ENCODE measurements at places on chromosomes 3 and 15.
A peak's percentile ranks its signal among the peaks of the same experiment; 100 is the strongest.

GRCh38 chr3:114686621-114687020 lies 392.8 kb downstream of the TIGIT start:
- DNase-seq, result peak; percentile 50

DNA sequence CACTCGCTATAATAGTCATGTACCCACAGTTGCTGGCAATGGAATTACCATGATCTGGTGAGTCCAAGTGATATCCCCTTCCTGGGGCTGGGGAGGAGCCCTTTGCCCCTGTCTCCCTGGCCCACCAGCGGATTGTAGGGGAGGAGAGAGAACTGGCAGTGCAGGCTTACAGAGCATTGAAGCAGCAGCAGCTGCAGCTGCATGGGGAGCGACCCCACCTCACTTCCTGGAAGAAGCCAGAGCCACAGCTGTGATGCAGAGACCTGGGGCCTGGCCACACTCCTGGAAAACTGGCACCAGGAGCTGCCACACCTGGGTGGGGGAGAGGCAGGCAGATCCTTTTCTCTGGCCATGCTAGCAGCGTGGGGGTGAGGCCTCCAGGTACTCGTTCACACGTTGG lies 300.1 kb upstream of the PROK2 start:
- DNase-seq, result no peak

GRCh38 chr15:37135225-37135624 lies 34.9 kb upstream of the MEIS2 start:
- DNase-seq, result no peak

DNA sequence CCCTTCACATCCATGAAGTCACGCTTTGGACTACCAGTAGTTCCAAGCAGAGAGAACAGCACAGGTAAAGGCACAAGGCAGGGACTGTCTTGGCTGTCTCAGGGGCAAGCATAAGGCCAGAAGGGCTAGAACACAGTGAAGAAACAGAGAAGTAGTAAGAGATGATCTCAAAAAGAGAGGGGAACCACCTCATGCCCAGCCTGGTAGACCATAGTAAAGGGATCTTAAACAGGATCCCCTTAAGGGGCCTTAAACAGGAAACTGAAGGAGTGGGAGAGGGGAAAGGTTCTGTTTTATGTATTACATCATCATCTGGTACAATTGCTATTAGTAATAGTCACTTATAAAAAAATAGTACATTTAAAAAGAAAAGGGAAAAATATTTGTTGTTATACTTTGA lies 25.8 kb downstream of the P2RY1 start:
- no peak for DNase-seq

GRCh38 chr15:75178171-75178937 lies 23.3 kb upstream of the C15orf39 start:
- peak; percentile 22 for DNase-seq

DNA sequence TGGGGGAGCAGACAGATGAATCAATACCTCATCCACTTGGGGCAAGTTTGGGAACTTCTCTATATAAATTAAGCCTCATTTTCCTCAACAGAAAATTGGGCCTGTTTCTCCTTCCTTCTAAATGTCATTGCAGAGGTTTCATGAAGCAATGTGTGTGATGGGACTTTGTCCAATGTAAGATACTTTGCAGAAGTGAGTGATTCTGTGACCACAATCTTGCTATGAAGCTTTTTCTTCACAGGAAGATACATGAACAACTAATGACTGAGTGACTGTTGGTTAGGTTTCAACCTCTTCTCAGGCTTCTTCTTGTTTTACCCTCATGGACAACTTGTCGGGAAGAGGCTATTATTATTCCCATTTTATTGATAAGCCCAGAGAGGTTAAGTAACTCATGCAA lies 11.0 kb downstream of the TMEM45A start:
- DNase-seq, result no peak

GRCh38 chr3:194032828-194033435 lies 103.0 kb upstream of the HES1 start:
- peak; percentile 43 for DNase-seq

- no peak for DNase-seq
Observed at GRCh38 chr3:64058566-64058965, 35.3 kb upstream of the PSMD6 start.

- DNase-seq, result no peak
Observed at GRCh38 chr3:135231737-135232136, 436.7 kb downstream of the EPHB1 start.

DNA sequence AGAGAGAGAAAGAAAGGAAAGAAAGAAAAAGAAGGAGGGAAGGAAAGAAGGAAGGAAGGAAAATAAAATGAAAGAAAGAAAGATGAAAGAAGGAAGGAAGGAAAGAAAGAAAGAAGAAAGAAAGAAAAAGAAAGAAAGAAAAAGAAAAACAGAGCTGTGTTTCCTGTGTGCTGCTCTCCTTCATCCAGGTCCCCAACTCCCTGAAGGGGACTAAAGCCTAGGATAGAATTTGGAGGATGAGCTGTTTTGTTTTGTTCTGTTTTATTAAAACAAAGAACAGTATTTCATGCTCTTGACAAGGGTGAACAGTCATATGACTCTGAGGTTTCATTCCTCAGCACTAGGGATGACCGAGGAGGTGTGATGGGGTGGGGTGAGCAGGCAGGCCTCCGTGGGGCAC lies 164.8 kb upstream of the NDN start:
- no peak for DNase-seq

GRCh38 chr3:77066829-77067228 lies 26.9 kb downstream of the ROBO2 start:
- no peak for DNase-seq

GRCh38 chr3:132818251-132818650 lies 96.0 kb upstream of the NPHP3 start:
- DNase-seq, result no peak

- DNase-seq, result no peak
Observed at GRCh38 chr3:135246027-135246426, 451.0 kb downstream of the EPHB1 start.

DNA sequence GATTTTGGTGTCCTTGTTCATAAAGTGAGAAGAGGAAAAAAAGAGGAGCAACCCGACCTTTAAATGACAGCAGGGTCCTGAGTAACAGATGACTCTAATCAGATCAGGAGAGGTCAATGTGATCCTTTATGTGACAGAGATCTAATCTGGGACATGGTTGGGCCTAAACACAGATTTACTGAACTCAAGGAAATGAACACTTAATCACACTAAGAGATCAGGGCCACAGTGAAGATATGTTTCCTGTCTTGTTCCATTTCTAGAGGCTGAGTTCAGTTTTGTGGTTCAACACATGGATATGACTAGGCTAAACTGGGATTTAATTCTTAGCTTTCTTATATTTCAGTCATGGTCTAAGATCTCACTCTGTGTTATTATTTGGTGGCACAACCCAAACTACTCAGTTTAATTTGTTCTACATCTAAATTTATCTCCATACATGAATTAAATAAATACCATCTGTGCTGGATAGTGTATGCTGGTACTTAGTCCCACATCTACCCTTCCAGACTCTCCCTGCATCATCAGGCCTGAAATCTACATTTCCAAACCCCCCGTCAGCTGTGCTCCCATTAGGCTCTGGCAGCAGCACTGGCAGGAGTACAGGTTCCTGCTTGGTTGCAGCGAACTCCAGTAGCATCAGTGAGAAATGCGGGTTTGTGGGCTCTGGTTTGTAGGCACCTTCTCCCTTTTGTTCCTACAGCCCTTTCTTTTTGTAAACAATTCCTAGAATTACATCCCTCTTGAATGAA lies 22.6 kb downstream of the SFMBT1 start:
- no peak for DNase-seq

GRCh38 chr3:143634427-143634826 lies 213.8 kb downstream of the SLC9A9 start:
- DNase-seq, result no peak

DNA sequence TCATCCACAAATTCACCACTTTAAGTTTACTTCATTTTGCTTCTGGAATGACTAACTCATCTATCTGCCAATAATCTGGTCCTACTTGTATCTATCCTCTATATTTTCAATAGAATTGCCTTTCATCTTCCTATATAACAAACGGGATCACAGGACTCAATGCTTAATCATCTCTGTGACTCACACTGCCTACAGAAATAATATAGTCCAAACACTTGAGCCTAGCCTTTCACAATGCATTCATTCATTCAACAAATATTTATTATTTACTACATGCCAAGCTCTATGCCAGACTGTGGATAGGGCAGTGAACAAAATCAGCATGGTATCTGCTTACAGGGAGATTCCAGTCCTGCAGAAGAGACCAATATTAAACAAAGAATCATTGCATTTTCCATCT lies 16.6 kb upstream of the AGTR1 start:
- DNase-seq, result no peak

DNA sequence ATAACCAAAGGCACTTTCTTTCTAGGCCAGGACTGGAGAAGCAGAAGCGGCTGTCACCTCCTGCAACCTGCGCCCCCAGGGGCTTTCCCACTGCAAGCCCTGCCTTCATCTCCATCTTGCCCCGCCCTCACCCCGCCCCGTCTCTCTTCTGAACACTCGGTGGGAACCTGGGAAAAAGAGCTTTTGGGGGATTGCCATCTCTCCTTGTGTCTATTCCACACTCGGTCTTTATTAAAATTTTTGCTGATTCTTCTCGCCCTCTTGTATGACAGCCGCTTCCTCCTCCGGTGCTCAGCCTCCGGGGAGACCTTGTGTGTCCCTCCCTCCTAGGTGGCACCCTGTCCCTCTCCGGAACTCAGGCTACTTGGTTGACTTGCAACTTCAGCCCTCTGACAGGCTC lies 41.9 kb upstream of the SPESP1 start:
- no peak for DNase-seq

DNA sequence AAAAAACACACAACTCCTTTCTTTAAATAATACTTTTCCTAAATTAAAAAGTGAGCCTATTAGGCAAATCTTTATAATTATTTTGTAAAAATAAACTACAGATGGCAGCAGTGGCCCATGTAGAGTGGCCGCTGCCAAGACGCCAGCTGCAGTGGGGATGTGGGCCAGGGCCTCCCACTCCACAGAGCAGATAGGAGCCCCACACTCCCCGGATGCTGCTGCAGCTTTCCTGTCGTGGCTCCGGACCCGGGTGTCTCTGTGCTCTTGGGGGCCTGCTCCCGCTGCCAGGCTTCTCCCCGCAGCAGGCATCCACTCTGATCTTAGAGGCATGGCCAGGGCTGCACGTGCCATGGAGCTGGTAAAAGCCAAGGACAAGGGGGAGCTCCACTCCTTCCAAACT lies 67.5 kb downstream of the PROS1 start:
- no peak for DNase-seq

DNA sequence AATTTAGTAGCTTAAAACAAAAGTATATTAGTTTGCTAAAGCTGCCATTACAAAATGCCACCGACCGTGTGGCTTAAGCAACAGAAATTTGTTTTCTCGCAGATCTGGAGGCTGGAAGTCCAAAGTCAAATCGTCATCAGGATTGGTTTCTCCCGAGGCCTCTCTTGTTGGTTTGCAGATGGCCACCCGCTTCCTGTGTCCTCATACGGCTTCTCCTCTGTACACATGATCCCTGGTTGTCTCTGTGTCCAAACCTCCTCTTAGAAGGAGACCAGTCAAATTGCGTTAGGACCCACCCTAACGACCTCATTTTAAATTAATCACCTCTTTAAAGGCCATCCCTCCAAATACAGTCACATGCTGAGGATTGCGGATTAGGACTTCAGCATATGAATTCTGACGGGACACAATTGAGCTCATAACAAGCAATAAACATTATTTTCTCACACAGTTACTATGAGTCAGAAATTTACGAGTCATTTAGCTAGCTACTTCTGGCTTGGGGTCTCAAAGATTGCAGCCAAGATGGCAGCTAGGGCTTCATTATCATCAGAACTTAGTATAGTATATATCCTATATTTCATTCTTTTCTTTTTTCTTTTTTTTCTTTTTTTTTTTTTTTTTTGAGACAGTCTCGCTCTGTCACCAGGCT lies 58.4 kb downstream of the RPL39L start:
- DNase-seq, result no peak

GRCh38 chr3:65706301-65706700 lies 332.4 kb downstream of the MAGI1 start:
- DNase-seq, result no peak

DNA sequence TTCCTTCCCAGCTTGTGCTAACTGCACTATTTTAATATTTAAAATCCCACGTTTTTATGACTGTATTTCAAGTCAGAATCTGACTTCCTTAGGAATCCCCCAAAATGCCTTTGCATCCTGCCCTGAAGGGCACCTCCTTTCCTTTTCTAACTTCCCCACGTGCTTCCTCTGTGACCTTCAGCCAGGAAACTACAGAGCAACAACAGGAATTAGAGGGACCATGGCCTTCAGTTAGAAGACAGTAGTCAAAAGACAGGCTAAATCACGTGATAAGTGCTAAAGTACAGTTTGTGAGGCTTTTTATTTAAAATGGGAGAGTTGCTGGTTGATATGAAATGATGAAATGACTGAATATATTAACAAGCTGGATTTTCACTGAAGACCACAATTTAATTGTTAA lies 11.8 kb upstream of the ABHD10 start:
- DNase-seq, result no peak

- no peak for DNase-seq
Observed at GRCh38 chr15:35557544-35557943, 11.6 kb upstream of the DPH6 start.

GRCh38 chr15:50145451-50145872 lies 26.4 kb upstream of the ATP8B4 start:
- DNase-seq, result peak; percentile 91

DNA sequence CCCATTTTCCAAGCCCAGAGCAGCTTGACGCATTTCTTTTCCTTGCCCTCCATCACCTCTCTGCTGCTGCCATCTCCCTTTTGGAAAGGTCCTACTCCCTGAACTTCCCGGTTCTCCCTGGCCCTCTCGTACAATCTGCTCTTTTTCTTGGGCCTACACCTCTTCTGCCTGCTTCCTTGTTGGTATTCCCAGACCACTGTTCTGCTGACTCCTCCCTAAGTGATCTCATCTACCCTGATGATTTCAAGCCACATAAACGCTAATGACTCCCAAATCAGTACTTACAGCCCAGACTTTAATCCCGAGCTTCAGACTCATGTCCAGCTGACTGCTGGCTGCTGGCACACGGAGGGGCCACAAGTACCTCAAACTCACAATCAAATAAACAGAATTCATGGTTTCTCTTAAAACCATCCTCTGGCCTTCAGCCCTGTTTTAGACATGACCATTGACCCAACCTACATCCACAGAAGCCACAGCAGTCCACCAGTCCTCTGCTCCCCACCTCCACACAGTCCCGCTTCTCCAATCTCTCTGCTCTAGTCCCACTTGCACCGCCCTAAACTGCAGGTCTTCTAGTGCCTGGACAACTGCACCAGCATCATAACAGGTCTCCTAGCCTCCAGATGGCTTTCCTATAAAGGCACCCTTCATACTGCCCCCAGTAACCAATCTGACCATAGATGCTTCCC lies 57.6 kb downstream of the AAGAB start:
- DNase-seq, result peak; percentile 91

GRCh38 chr3:61892891-61893290 lies 331.5 kb downstream of the PTPRG start:
- DNase-seq, result no peak

DNA sequence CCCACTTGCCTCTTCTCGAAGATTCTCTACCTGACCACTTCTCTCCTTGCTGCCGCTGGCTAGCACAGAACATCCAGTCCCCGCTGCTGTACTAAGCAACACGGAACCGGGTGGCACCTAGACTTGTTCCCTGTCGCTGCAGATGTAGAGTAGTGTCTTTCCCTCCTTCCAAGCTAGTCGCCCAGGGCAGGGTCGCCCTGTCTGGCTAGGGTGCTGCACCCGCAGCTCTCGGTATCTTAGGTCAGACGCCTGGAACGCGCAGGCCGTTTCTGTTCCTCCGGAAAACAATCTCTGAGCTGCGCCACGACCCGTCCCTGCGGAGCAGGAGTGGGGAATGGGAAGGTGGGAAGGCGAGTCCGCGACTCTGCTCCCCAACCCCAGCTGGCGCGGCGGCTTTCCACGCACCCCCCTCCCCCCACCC lies 758 bp upstream of the SNX33 start:
- no peak for DNase-seq

Data from umbilical cord (tissue), 2 donors.